ENCODE measurements at places on chromosomes 4 and X.
A peak's percentile ranks its signal among the peaks of the same experiment; 100 is the strongest.

- peak; percentile 54 for DNase-seq
Observed at GRCh38 chr4:169269916-169270809, 593 bp downstream of the SH3RF1 start.

DNA sequence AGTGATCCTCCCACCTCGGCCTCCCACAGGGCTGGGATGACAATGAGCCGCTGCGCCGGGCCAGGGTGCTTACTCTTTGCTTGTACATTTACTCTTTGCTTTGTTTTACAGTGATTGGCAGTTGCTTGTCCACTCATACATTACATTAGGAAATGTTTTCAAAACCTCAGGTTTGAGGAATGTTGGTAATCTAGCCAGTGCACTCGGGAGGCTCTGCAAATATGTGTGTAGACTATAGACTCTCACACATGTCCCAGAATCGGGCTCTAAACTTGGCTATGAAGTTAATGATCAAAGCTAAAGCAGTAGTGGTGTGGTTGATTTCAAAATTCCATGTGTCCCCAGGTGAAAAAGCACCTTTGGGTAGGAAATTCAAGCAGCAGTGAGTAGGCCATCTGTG lies 20.5 kb downstream of the TRMT44 start:
- no peak for DNase-seq

DNA sequence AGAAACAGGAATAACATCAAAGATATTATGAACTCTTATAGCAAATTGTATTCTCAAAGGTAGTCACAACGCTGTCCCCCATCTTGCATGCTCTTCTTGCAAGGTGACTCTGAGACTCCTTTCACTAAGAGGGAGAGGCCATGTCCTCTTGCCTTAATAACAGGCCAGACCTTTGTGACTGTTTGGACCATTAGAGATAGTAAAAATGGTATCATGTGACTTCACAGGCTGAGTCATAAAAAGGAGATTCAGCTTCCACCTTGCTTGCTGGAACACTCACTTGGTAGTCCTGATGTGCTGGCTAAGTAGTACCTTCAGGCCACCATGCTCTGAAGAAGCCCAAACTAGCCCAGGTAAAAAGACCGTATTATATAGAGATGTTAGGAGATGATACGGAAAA lies 143.8 kb downstream of the FBXW7 start:
- no peak for DNase-seq

DNA sequence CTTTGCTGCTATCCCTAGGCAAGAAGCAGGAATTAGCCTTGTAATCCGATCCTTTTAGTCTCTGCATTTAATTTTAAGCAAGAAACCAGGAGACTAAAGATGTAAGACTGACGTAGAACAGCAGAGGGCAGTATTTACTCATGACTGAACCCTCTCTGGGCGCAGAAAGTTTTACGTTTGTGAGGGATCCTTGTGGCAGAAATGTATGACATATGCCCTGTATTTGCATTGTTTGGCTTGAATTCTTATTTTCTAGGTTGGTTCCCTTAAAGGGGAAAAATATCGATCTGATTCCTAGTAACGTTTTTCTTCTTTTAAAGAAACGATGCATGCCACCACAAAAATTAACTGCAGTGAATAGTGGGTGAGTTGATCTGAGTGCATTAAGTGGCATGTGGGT lies 1.3 kb upstream of the FAT4 start:
- DNase-seq, result peak; percentile 91

DNA sequence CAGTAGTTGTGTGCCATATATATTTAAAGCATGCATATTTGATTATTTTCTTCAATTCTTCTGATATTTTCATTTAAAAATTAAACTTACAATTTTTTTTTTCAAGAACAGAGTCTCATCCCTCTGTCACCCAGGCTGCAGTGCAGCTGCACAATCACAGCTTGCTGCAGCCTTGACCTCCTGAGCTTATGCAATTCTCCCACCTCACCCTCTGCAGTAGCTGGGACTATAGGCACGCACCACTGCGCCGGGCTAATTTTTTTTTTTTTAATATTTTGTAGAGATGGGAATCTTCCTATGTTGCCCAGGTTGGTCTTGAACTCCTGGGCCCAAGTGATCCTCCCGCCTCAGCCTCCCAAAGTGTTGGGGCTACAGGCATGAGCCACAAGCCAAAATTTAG lies 5.8 kb upstream of the DCLK2 start:
- DNase-seq, result peak; percentile 27

GRCh38 chr4:161486461-161486860 lies 677.3 kb downstream of the FSTL5 start:
- DNase-seq, result no peak

GRCh38 chr4:91621446-91621845 lies 682.3 kb upstream of the GRID2 start:
- DNase-seq, result no peak

DNA sequence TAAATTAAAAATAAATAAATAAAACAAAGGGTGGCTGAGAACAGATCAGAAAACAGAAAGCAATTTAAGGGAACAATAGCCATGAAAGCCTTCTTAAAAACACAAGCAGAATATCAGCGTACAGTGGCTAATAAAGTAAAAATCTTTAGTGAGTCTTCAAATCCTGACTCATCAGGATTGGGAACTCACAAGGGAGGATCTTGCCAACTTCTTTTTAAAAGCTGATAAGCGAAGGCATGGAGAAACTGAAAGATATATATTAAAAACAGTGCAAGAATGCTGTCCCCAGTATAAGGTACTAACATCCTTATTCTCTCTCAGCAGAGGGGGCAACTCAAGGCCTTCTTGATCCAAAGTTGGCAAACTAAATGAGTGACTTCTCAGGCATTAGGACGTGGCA lies 180.1 kb downstream of the DHX15 start:
- no peak for DNase-seq

GRCh38 chr4:28621591-28621990 lies 1761.0 kb downstream of the STIM2 start:
- DNase-seq, result no peak

DNA sequence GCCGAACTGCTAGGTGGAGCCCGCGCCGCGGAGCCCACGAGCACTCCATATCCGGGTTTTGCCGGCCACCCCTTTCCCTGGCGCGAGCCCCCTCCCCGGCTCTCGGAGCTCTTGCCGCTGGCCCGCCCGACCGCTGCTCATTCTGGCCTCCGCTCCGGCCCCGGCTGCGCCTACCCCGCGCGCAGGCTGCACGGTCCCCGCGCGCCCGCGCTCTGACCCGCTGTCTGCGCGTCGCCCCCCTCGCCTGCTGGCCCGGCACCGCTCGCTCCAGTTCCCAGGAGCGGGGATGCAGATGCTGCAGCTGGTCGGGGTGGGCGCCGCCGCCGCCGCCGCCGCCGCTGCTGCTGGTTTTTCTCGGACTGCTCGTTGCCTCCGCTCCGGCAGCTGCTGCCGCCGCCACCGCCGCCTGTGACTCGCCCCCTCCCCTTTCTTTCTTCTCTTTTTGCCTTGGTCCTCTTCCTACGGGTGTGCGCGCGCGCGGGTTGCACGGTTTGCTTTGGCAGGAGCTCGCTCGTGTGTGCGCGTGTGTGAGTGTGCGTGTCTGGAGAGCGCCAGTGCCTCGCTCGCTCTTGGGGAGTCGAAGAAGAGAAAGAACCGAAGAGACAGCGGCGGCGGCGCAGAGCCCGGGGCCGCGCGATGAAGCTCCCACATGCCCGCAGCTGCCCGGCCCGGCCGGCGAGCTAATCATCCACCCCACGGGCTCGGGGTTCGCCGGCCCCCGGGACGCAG lies at the start of gene ADGRL3:
ADGRL3 (plus strand) TSS at position 140 of the 729 bp plus-strand sequence.
- DNase-seq, result peak; percentile 38

DNA sequence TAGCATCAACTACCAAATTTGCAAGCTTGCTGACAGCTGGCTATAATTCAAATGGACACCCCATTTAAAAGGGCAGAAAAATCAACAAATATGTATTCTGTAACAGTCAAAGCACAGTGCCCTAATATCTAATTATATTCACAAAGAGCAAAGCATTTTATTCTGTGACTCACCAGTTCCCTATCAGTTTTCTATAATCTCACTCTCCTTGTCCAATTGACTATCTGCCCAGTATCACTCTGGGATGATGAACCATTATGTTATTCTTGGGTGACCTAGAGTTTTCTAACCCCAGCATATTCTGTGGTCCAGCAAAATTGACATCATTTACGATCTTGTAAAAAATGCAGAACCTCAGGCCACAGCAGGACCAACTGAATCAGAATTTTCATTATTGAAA lies 82.0 kb upstream of the FREM3 start:
- no peak for DNase-seq

DNA sequence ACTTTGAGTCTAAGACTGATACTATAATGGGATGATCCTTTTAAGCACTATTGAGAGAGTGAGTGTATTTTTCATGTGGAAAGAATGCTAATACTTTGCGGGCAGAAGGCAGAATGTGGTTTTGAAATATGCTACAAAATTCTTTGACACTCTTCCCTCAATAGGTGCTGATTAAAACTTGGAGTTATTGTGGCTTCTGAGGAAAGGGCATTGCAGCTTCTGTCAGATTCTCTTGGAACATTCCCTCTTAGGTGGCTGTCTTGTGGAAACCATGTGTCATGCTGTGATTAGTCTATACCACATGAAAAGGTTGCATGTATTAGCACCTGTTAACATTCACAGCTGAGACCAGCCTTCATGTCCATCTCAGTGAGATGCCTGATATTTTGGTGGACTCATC lies 547.0 kb downstream of the STIM2 start:
- no peak for DNase-seq

GRCh38 chr4:81736324-81736723 lies 264.6 kb upstream of the RASGEF1B start:
- no peak for DNase-seq

GRCh38 chrX:16836371-16836770 lies 33.8 kb downstream of the RBBP7 start:
- DNase-seq, result no peak

- DNase-seq, result no peak
Observed at GRCh38 chr4:102344520-102344953, 745 bp downstream of the SLC39A8 start.

DNA sequence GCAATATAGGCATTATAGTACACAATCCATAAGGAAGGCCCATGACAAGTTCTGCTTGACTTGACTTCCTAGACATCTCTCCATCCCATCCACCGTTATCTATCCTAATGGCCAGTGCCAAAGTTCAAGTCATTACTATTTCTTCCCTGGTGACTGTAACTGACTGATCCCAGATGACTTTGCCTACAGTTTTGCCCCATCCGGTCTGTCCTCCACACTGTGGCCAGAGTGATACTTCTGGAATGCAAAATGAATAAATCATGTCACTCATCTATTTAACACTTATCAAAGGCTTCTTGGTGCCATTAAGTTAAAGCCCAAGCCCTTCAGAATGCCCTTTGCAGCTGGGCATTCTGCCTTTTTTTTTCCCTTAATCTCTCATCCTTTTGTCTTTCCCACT lies 130.8 kb downstream of the PPARGC1A start:
- no peak for DNase-seq

DNA sequence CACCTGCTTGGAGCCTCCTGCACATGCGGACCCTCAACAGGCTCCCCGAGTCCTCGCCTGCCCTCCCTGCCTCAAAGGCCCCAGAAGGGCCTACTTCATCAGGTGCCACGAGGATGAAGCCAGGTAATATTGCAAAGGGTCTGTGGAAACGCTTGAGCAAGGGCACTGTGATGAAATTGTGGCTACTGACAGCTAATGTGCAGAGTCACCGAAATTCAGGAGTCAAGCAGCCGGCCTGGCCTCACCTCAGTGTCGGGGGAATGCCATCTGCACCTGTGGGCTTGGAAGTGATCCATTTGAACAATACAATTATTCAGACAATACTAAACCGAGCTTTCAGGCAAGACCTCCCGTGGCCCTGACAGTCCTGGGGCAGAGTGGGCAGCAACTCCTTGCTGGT lies 3.1 kb upstream of the FGFR3 start:
- DNase-seq, result peak; percentile 61

- DNase-seq, result no peak
Observed at GRCh38 chr4:153780876-153781275, 8.0 kb downstream of the SFRP2 start.

DNA sequence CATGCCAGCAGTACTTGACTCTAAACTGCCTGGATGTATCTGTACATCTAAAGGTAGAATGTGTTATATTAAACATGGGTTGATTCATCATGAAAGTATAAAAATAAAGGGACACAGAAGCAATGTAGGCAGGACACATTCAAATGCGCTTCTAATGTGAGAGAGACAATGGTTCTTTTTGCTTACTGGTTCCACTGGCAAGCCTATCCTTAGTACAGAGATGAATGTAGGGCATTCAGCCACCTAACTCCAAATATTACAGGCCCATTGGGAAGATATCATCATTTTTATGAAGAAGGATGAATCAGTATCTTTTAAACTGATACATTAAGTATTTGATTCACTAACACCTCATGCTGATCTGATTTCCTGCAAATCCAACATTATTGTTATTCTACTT lies 18.0 kb downstream of the CDKL2 start:
- no peak for DNase-seq

GRCh38 chr4:20520901-20521300 lies 179.4 kb upstream of the PACRGL start:
- DNase-seq, result peak; percentile 49

Measured in MCF 10A (cell line).